ENCODE measurements at places on chromosomes 2 and 18. TPM values are rescaled to one million over a fixed set of nuclear protein-coding genes. Genes with fewer than 3 reads are reported as not detected.

DNA sequence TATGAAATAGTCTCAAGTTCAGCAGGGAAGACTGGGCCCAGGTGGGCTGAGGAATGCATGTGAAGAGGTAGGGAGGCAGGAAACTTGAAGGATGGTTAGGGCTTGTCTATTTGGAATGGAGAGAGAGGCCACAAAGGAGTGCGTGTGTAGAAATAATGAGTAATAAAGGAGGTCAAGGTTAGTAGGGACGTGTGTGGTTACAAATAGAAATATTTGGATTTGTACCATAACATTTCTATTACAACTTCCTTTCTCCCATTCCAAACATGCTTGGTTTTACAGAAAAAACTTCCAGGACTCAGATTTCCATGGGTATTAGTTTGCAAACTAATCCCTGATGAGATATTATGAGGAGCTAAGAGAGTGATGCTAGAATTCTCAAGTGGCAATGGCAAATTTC, 280.6 kb downstream of the NCKAP5 start:
- no peak for DNase-seq

- no peak for DNase-seq
These were observed 4.4 kb upstream of the ZEB2 start for GRCh38 chr2:144524118-144525009.

GRCh38 chr2:176755537-176756135, 457.0 kb upstream of the HNRNPA3 start:
- DNase-seq = no peak

Gene GALNT14
- total RNA-seq = 2.6 TPM

Gene ANKRD36
- 24.1 TPM for total RNA-seq
